Epithelial cell of prostate (primary cell): ENCODE measurements at places on chromosomes 6 and 20.

GRCh38 chr6:10976571-10976970, 67.5 kb downstream of the ELOVL2 start:
- no peak for DNase-seq

DNA sequence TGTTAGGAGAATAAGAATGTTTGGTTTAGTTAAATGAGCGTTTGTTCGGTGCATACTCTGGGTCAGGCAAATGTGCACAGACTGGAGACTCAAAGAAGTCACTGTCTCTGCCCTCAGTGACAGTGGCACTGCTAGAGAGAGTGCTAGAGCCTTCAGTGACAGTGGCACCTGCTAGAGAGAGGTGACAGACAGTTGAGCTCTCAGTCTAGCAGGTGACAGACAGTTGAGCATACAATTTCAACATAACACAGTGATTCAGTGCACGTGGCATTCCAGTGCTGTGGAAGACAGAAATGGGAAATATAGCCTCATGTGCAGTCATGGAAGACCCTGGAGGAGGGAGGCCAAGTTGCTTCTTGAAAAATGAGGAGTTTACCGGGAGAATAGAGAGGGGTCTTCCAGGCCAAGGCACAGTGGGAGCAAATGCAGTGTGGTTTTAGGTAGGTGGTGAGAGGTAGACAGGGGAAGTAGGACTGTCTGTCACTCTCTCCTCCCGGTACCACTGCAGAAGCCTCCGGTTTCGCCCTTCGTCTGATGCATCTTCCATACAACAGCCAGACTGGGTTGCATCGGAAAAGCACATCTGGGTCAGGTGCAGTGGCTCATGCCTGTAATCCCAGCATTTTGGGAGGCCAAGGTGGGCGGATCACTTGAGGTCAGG, 107.9 kb upstream of the CLDN20 start:
- DNase-seq = no peak

DNA sequence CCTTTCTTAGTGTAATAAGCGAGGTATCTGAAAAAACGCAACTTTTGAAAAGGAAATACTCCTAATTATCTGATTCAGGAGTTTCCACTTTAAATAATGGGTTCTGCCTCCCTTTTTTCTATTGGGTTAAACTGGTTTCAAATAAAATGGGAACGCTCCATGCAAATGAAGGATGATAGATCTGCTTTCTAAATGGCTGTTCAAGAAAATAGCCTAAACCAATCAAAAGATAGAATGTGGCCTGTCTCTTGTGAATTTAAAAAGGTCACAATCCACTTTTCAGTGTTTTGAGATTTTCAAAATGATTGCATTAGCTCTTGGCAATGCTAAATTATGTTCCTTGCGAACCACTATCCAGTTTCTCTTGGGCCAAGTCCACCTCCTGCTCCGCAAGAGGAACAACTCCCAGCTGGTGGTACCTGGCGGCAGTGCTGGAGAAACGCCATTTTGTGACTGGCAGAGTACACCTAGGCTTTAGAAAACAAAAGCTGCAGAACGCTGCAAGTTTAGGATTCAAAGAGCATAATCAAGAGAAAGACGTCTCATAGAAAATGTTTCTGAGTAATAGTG, 56.7 kb downstream of the TRIM38 start:
- DNase-seq = no peak

DNA sequence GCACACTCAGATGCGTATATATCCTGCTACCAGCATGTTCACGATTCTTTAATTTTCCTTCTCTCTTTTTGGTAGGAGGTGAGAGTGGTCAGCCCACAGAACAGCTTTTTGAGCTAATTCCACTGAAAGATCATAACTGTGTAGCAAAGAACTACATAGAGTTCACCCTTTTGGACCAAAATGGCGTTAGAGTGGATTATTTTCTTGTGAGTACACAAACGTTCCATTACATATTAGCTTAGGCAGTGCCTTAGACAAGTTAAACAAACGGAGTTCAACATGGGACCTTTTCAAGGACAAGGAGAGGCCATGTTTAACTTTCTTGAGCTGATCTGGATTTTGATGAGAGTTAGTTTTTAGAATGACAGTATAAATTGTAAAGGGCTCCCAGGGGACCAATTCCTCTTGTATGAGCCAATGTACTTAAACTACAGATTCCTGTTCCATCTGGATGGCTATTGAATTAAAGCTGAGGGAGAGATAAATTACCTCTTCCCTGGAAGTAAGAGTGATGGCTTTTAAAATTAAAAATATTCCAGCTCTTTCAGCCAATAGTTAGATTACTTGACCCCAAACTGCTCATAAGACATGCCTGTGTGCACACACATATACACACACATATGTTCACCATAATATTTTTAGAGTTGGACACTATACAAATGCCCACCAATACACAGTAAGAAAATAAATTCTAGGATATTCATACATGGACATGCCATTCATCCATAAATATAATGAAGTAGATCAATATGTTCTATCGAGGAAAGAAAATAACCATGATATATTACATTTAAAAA, 25.6 kb upstream of the ARMH2 start:
- no peak for DNase-seq

GRCh38 chr6:39572661-39573340, 152.4 kb downstream of the KIF6 start:
- DNase-seq = no peak

DNA sequence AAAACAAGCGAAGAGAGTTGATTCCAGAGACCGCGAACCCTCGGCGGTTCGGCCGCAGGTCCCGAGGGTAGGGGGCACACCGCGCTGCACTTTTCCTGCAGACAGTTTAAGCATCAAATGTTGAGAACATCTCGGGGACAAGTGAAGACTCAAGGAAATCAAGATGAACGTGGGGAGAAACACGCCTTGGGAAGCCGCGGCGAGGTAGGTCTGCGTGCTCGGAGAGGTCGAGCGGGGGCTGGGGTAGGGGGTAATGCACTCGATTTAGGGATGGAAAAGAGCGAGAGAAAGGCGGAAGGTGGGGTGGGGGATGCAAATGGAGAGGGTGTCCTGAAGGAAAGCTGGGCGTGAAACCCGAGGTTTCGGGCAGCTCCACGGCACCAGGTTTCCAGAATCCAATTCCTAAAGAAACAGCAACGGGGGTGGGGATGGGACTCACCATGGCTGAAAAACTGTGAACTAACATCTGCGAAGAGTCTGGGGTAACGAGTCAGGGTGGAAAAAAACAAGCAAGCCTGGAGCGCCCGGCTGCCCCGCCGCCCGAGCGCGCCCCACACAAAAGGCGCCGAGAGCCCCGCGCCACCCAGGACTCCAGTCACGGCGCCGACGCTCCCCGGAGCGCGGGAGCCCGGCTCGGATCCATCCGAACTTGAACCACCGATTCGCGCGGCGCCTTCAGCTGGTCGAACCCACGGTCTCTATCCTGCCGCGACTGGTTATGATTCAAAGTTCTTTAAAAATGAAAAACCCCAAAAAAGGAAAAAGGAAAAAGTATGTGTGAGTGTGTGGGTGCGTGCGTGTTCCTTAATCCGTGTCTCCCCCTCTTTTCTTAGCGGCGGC, 3.5 kb downstream of the TFAP2A start:
- DNase-seq = no peak

- DNase-seq = no peak
These were observed 53.2 kb downstream of the CEBPB start for GRCh38 chr20:50243610-50244351.

- DNase-seq = no peak
These were observed 5.5 kb downstream of the EDN1 start for GRCh38 chr6:12295558-12296254.

GRCh38 chr6:88535306-88535705, 369.2 kb upstream of the CNR1 start:
- DNase-seq = no peak

- DNase-seq = no peak
These were observed 335.9 kb downstream of the ESR1 start for GRCh38 chr6:152143359-152143758.

- no peak for DNase-seq
These were observed 201.4 kb downstream of the PREX1 start for GRCh38 chr20:48626226-48626937.

GRCh38 chr6:43760210-43761168, 9.5 kb upstream of the VEGFA start:
- no peak for DNase-seq

DNA sequence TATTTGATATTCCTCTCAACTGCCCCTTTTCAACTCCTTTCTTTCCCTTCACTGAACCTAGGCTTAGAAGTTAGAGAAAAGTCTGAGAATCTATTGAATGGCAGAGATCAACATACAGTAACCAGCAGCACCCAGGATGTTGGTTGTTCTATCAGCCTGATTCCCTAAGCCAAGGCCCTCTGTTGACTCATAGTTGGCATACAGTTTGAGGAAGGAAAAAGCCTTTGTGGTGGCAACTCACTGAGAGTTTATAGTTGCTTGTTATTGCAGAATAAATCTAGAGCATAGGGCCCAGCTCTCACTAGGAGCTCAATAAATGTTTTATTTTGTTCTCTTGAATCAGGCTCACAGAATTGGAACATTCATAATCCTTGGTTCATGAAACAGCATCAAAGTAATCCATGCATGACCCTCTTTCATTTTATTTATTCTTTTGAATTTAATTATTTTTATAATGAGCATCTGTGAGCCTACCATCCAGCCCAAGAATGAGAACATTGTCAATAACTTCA, 119.1 kb upstream of the ADGRF1 start:
- peak; percentile 69 for DNase-seq

GRCh38 chr6:2839982-2840748, 1.5 kb downstream of the SERPINB1 start:
- no peak for DNase-seq

GRCh38 chr20:1568163-1568490, 10.6 kb upstream of the SIRPD start:
- no peak for DNase-seq

GRCh38 chr6:55617272-55617671, 38.3 kb upstream of the HMGCLL1 start:
- no peak for DNase-seq

DNA sequence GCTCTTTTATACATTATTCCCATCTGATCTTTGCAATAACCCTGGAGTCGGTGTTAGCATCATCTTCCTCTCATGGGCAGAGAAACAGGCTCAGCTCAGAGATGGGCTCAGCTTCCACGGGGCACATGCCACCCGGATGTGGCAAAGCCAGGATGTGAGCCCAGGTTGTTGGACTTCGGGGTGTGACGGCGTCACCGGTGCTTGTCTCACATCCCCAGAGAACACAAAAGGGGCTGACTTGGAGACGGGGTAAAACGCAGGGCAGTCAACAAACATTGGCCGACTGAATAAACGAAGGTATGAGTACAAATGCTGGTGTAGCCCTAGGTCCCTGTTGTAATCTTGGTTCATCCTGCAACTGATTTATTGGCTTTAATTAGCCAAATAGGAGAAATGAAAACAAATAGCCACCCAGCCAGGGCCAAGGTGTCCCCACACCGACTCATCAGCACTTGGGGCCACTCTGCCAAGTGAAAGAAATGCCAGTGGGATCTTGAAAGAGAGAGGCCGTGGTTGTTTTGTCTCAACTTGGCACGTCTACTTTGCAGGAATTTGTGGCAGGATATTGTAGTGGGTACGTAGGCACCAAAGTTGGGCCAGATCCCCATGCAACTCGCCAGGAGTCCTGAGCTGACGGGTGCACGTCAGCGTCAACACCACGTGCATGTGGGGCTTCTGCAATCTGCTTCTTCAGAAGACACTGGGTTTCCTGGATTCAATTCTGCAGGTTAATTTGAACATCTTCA, 42.8 kb downstream of the APCDD1L start:
- DNase-seq = no peak

DNA sequence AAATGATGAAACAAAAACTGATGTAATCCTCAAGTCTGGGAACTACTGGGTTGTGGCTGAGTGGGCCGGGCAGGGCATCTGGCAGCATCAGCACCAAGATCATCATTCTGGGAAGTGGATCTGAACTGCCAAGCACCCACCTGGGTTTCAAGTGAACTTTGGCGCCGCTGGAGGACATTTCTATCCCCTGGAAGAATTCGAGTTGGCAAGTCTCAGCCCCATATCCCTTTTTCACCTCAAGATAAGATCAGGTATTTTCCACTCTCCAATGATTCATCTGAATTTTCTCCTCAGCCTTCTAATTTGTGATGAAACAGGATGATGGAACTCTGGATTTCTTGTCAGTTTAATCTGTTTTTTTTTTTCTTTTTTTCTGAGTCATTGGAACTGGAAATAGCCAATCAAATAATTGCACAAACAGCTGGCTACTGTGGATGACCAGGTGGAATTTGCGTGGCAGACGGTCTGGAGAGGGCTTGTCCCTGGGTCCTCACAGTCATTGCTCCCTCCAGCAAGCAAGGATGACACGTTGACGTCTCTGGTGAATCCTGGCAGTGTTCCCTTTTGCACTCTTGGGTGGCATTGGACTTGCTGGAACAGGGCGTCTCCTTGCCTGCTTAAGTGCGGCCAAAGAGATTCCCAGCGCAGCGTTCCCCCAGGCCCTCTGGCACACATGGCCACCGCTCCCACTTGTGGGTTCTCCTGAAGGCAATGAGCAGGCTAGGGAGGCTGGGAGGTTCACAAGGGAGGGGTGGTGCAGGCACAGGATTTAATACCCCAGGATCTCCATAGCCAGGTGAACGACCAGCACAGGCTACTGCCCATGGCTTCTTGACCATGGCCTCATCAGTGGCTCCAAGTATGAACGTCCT, 80.4 kb downstream of the DHX35 start:
- DNase-seq = peak; percentile 14
